ENCODE measurements at places on chromosomes 5 and 9. TPM values are rescaled to one million over a fixed set of nuclear protein-coding genes. Genes with fewer than 3 reads are reported as not detected.

DNA sequence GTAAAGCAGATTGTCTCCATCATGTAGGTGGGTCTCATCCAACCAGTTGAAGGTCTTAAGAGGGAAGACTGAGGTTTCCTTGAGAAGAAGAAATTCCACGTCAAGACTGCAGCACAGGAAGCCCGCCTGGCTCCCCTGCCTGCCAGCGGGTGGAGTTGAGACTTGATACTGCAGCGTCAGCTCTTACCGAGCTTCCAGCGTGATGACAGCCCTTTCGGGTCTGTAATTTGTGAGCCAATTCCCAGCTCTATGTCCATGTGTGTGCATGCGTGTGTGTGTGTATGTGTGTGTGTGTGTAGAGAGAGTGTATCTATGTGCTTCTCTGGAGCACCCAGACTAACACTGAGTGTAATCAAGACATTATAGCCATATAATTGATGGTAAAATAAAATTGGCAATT lies 379.7 kb upstream of the IRX2 start:
- no peak for DNase-seq

GRCh38 chr9:136678624-136679023 lies 8.6 kb downstream of the AGPAT2 start:
- no peak for DNase-seq

GRCh38 chr5:14292766-14293658 lies 149.9 kb downstream of the TRIO start:
- peak; percentile 44 for DNase-seq

DNA sequence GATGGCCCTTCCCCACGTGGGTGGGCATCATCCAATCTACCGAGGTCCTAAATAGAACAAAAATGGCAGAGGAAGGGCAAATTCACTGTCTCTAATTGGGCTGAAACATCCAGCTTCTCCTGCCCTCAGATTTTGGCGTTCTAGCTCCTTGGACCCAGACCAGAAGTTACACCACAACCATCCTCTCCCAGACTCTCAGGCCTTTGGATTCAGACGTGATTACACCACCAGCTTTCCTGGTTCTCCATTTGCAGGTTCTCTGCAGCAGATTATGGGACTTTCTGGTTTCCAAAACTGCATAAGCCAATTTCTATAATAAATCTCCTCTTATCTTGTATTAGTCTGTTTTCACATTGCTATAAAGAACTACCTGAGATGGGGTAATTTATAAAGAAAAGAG lies 73.6 kb upstream of the STARD4 start:
- no peak for DNase-seq

GRCh38 chr5:139147483-139148087 lies 50.6 kb downstream of the SIL1 start:
- DNase-seq: peak; percentile 96

DNA sequence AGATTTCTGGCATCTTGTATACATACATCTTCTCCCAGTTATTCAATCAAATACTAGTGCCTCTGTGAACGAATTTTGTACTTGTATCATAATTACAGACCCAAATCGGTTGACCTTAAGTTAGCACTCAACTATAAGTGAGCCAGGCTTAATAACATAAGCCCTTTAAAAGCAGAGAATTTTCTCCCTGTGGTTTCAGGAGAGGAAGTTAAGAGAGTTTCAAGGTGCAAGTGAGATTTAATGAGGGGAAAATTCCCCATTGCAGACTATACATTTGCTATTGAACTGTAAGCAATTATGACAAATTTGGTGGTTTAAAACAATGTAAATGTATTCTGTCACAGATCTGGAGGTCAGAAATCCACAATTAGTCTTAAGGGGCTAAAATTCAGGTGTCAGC lies 261.9 kb upstream of the NREP start:
- no peak for DNase-seq

GRCh38 chr5:156219483-156220005 lies 107.4 kb upstream of the SGCD start:
- no peak for DNase-seq

DNA sequence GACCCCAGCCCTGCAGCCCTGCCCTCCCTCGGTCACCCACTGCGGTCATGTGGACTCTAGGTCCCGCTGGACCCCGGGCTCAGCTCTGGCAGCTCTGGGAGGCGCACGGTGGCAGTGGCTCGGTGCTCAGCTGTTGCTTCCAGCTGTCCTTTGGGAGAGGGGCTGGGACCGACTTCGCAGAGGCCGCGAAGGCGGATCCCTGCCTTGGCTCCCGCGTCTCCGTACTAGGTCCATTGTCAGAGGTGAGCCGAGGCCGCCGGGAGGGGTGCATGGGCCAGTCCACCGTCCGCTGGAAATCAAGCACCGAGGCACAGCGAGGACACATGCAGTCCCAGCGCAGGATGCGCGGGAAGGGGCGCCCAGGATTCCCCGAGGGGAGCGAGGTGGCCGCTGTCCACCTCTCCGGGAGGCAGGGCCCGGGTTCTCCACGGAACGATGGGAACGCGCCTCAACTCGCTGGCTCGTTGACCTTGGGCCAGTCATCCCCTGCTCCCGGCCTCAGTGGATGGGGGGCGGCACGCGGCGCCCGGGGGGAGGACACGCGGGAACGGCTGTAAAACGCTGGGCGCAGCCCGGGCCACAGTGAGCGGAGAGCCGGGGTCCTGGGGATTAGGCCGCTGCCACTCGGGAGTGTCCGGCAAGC lies 732 bp downstream of the GBGT1 start:
- DNase-seq: no peak

DNA sequence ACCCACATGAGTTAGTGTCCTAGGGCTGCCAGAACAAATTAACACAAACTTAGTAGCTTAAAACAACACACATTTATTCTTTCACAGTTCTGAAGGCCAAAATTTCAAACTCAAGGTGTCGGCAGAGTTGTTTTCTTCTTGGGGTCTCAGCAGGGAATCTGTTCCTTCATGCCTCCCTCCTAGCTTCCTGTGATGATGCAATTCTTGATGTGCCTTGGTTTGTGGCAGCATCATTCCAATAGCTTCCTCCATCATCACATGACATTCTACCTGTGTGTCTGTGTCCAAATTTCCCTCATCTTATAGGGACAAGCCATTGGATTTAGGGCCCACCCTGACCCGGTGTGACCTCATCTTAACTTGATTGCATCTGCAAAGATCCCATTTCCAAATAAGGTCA lies 12.2 kb upstream of the SLC25A48 start:
- no peak for DNase-seq

DNA sequence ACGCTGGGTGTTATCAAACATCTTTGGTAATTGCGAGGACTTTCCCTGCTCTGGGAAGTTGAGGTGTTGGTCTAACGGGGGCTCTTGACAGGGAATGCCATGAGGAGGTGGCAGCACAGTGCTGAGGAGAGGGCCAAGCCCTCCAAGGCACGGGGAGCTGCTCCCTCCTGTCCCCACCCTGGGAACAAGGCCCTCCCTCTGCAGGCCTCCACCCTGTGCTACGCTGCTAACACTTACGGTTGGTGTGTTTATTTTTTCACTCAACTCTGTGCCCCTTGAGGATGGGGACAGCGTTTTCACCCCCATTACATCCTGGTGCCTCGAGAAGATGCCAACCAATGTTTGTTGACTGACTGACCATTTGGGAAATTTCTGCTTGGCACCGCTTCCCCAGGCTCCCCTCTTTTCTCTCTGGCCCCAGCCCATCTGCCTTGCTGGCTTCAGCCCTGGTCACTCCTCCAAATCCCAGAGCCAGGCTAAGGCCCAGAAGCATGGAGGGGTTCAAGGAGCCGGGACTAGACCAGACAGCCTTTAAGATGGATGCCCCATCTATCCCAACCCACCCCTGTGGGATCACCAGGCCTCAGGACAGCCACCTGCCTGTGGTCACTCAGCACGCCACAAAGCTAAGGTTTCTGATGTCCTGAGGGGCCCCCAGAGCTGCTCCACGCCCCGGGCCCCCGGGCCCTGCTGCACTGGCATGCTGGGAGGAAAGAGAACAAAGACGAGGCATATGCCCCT lies 125.7 kb downstream of the BARX1 start:
- DNase-seq: no peak

- DNase-seq: no peak
Observed at GRCh38 chr5:139804800-139805397, 9.3 kb downstream of the PSD2 start.

DNA sequence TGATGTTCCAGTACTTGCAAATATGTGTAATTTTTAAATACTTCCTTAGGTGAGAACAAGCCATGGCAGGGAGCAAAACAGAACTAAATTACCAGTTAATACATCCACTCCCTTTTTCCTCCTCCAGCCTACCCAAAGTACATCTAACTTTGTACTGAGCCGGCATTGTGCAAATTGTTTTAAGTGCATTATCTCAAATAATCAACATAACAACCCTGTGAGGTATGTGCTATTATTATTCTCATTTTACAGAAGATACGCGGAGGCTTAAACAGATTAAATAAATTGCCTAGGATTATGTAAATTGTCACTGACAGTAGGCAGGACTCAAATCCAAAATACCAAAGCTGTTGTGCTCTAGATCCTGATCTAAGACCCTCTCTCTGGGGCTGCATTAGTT lies 55.5 kb upstream of the KLF4 start:
- DNase-seq: no peak

DNA sequence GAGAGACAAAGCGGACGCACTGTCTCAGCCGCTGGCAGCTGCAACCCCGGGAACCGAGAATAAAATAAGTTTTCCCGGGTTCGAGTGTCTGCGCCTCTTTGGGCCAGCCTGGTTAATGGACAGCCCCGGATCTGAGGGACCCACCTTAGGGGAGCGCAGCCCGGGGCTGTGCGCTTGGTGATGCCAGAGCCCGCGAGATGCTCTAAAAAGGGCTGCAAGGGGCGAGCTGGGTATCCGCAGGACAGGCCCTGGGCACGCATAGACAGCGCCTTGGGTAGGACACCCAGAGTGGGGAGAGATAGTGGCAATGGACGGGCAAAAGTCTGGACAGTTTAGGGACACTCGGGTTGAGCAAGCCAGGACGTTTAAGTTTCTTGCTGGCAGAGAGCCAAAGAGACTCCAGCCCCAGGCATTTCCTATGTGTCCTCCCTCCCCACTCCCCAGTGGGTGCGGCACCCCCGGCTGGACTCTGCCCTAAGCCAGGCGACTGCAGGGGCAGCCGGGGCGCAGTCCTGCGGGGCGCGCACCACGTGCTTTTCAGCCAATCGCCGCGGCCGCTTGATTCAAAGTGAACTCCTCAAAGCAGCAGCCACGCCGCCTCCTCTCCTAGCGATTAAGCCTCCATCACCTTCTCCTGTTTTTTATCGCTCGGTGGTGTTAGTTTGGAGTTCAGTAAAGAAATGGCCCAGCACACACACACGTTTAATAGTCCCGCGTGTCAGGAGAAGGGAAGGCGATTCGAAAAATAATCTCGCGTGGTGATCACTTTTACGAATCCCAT lies 616 bp upstream of the ENC1 start:
- peak; percentile 89 for DNase-seq

DNA sequence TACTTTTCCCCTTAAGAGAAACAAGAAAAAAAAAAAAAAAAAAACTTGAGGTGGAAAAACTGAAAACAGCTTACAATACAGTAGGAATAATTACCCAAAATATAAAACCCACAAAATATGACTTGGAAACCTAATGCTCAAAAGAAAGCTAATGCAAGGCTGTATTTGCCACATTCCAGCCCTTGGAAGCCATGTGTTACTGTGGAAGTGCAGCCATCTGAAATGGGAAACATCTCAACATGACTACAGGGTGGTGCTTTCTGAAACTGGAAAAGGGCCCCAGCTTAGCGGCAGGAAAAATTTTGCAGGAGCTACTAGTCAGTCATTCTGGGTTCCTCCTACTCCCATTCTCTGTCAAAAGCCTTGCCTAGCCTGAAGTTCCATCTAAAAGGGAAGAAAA lies 20.4 kb downstream of the CDK5RAP2 start:
- DNase-seq: no peak

GRCh38 chr9:114571391-114571790 lies 16.2 kb upstream of the ATP6V1G1 start:
- DNase-seq: no peak

- no peak for DNase-seq
Observed at GRCh38 chr9:114921171-114921570, 9.2 kb downstream of the TNFSF8 start.

GRCh38 chr5:125634216-125634835 lies 788.9 kb upstream of the GRAMD2B start:
- no peak for DNase-seq

GRCh38 chr9:77019236-77019925 lies at the start of gene FOXB2:
Gene FOXB2, plus strand, starts transcription at chr9:77019655. Its CDS starts 0 bp downstream, at chr9:77019655.
- no peak for DNase-seq

- DNase-seq: no peak
Observed at GRCh38 chr5:173103411-173103810, 40.9 kb upstream of the BNIP1 start.

DNA sequence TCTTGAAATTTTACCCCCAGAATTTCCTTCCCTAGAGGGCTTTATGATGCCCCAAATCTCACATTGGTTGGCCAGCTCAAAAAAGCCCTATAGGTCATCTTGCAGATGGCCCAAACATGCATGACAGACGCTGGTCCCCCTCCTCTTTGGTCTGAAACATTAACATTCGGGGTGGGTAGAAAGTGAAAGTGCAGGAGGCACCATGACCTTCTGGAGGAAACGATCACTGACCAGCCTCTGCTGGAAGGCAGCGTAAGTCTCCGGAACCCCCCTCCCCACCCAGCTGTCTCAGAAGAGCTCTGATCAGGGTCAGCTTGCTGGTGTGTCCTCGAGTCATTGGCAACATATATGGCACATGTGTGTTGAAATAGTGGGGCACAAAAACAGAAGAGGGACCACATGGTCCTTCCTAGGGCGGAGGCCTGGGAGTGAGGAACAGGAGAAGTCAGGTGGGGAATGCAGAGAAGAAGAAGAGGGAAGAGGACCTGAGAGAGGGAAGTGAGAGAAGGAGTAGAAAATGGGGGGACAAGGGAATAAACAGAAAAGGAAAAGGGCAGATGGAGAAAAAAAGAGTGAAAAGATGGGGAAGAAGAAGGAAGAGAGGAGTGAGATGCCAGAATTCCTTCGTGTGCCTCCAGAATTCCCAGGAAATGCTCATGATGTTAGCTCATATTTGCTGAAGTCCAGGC lies 46.2 kb downstream of the IL31RA start:
- no peak for DNase-seq

NSD1 gene
- 74.3 TPM for total RNA-seq

PCDHGA2 gene
- 7.7 TPM for total RNA-seq

ARL14EPL gene
- total RNA-seq: not detected

PLAC8L1 gene
- 0.46 TPM for total RNA-seq

TAF11L5 gene
- total RNA-seq: not detected

PCA3 gene
- total RNA-seq: not detected

C5orf52 gene
- total RNA-seq: not detected
